ENCODE measurements at places on chromosomes 4 and X. TPM values are rescaled to one million over a fixed set of nuclear protein-coding genes. Genes with fewer than 3 reads are reported as not detected.

SMIM10L2A gene
- 0.26 TPM for total RNA-seq

SMIM43 gene
- 0.75 TPM for total RNA-seq

CSN1S1 gene
- total RNA-seq: not detected

MAGEA2B gene
- not detected for total RNA-seq

BMX gene
- total RNA-seq: not detected

SPON2 gene
- 0.09 TPM for total RNA-seq

SLC4A4 gene
- 1.6 TPM for total RNA-seq

CLCN4 gene
- total RNA-seq: 3.2 TPM
